Gastrocnemius medialis (tissue), 4 donors: ENCODE measurements at places on chromosomes 1 and 21. TPM values are rescaled to one million over a fixed set of nuclear protein-coding genes. Genes with fewer than 3 reads are reported as not detected.

Gene PLEKHN1
- not detected for total RNA-seq

Gene FAAH
- 6.4 TPM for total RNA-seq

Gene FAM167B
- total RNA-seq: 2.3 TPM

Gene AMY1A
- total RNA-seq: not detected

Gene FCAMR
- total RNA-seq: not detected

Gene GNG4
- not detected for total RNA-seq

Gene RBP7
- total RNA-seq: 14.2 TPM

Gene MAEL
- not detected for total RNA-seq

DNA sequence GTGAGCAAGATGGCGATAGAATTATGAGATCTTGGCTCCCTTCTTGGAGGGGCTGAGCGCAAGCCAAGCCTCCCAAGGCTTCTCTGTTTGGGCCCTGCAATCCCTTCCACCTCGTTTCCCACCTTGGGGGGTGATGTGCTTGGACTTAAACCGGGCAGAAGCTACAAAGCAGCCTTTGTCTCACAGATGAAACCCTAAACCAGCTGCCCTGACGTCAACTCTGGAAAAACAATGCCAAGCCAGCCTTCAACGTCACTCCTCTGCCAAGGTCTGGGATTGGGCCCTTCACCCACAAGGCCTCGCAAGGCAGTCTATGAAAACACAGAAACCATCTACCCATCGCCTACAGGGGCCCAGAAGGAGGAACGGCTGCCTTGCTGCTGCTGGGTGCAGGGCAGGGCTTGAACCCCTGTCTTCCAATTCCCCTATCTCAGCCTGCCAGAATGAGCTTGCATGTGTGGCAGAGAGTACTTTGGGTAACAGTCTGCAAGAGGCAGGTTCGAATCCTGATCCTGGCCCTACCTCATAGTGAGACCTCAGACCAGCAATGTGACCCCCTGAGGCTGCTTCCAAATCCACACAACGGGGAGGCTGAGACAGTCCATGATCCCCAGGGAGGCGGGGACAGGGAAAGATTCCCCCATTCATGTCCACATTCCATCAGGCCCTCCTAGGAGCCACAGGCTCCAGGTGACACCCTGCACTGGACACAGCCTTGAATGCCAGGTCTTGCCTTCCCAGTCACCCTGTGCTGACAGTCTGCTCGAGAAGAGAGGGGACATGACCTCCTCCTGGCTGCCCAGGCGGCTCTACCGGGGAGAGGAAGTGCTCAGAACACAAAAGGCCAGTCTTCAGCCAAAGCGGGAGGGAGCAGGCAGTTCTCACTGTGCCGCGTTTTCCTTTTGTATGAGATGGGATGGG lies 15.0 kb downstream of the IFFO2 start:
- H3K36me3 ChIP-seq: no peaks in the 10 kb centered on the region
- no peak overlapping the region for H3K4me3 ChIP-seq
- peaks cover 39% of the 10 kb centered on the region for H3K4me1 ChIP-seq
- no peak for DNase-seq
- H3K27me3 ChIP-seq: no peaks in the 10 kb centered on the region
- peak overlapping the region; percentile 44 for H3K27ac ChIP-seq

GRCh38 chr1:161038523-161039153 lies at the start of gene TSTD1:
Gene TSTD1 (minus strand): TSS chr1:161038964. CDS start chr1:161038889, 75 bp downstream.
- no peaks in the 10 kb centered on the region for H3K36me3 ChIP-seq
- no peaks in the 10 kb centered on the region for H3K27me3 ChIP-seq
- DNase-seq: peak; percentile 47
- no peak within 1 kb of the TSS for H3K27ac ChIP-seq
- peaks cover 5% of the 10 kb centered on the region for H3K4me1 ChIP-seq

- no peak for DNase-seq
- peaks cover 21% of the 10 kb centered on the region for H3K4me1 ChIP-seq
- H3K4me3 ChIP-seq: no peak overlapping the region
- no peaks in the 10 kb centered on the region for H3K36me3 ChIP-seq
These were observed 1.1 kb upstream of the ATP8B2 start for GRCh38 chr1:154324241-154324640.

GRCh38 chr1:19178734-19179398 lies 31.2 kb downstream of the UBR4 start:
- H3K27ac ChIP-seq: no peak overlapping the region
- H3K36me3 ChIP-seq: peaks cover 10% of the 10 kb centered on the region
- H3K4me3 ChIP-seq: no peak overlapping the region
- H3K4me1 ChIP-seq: no peaks in the 10 kb centered on the region
- no peak for DNase-seq

DNA sequence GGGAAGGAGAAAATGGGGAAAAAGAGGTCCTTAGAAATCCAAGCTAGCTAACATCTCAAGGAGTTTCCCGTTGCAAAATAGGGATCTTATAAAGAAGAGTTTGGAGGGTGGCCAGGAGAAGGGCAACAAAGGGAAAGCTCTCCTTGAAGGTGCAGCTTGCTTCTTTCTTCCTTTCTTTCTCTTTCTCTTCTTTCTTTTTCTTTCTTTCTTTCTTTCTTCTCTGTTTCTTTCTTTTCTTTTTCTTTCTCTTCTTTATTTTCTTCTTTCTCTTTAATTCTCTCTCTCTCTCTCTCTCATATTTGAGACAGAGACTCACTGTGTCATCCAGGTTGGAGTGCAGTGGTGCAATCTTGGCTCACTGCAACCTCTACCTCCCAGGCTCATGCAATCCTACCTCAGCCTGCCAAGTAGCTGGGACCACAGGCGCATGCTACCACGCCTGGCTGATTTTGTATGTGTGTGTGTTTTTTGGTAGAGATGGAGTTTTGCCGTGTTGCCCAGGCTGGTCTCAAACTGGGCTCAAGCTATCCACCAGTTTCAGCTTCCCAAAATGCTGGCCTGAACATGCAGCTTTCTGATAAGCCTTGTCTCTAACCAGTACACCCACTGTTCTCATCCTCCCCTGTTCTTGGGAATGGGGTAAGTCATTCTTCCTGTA lies 44.4 kb downstream of the RNF11 start:
- no peak overlapping the region for H3K4me3 ChIP-seq
- H3K36me3 ChIP-seq: no peaks in the 10 kb centered on the region
- H3K27me3 ChIP-seq: no peaks in the 10 kb centered on the region
- H3K27ac ChIP-seq: no peak overlapping the region
- no peaks in the 10 kb centered on the region for H3K4me1 ChIP-seq

DNA sequence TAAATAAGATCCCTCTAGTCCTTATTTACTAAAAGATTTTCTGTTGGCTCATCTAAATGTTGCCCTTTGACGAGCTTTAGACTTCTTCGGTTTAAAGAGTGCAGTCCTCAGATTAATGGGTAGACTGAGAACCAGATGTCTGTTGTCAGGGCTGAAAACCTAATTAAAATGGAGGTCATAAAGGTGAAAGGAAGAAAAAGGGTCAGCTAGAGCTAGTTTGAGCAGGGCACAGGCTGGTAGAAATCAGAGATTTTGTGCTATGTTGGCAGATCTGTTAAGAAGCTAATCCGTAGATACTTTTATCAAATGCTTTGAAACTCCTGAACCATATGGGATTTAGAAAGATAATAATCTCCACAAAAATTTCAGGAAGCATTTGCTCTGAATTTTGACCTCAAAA lies 959.0 kb downstream of the PLA2G4A start:
- no peak overlapping the region for H3K27ac ChIP-seq
- no peak overlapping the region for H3K4me3 ChIP-seq
- no peaks in the 10 kb centered on the region for H3K4me1 ChIP-seq
- no peak for DNase-seq
- no peaks in the 10 kb centered on the region for H3K27me3 ChIP-seq
- no peaks in the 10 kb centered on the region for H3K36me3 ChIP-seq

DNA sequence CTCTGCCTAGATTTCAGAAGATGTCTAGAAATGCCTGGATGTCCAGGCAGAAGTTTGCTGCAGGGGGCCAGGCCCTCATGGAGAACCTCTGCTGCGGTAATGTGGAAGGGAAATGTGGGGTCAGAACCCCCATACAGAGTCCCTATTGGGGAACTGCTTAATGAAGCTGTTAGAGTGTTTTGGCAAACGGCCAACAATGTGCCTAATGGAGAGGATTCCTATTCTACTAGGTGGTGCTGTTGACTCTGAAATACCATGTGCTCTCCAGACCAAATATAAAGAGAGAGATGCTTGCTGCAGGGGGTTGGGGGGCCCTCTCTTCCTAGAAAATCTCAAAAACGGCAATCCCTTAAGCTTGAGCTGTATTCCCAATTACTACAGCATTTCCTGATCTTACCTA lies 57.1 kb upstream of the DR1 start:
- no peak overlapping the region for H3K4me3 ChIP-seq
- no peaks in the 10 kb centered on the region for H3K36me3 ChIP-seq

DNA sequence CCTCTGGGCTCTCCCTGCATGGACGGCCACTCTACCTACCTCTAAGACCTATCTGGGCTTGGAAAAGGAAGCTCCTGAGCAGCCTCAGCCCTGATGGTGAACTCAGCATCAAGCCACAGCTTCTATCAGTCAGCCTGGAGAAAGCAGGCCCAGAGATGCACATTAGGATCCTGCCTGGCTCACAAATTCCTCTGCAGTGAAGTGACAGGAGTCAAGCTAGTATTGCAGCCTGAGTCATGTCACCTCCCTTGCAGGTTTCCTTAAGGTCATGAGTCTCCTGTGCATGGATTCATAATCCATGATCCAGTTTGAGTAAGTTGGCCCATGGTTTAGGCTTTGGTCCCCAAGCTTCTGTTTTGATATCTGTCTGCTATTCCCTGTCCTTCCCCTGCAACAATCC lies 37.9 kb upstream of the DUSP10 start:
- DNase-seq: no peak
- no peaks in the 10 kb centered on the region for H3K27me3 ChIP-seq
- H3K27ac ChIP-seq: no peak overlapping the region

- H3K27me3 ChIP-seq: no peaks in the 10 kb centered on the region
- H3K36me3 ChIP-seq: no peaks in the 10 kb centered on the region
- peaks cover 2% of the 10 kb centered on the region for H3K4me1 ChIP-seq
- no peak overlapping the region for H3K4me3 ChIP-seq
- no peak for DNase-seq
These were observed 80.7 kb upstream of the COG2 start for GRCh38 chr1:230561570-230561969.

GRCh38 chr1:116556289-116557006 lies 14.4 kb downstream of the CD58 start:
- peaks cover 11% of the 10 kb centered on the region for H3K4me1 ChIP-seq
- H3K27ac ChIP-seq: no peak overlapping the region
- no peak overlapping the region for H3K4me3 ChIP-seq
- DNase-seq: no peak
- no peaks in the 10 kb centered on the region for H3K36me3 ChIP-seq

- no peaks in the 10 kb centered on the region for H3K36me3 ChIP-seq
- H3K27me3 ChIP-seq: no peaks in the 10 kb centered on the region
- peaks cover 13% of the 10 kb centered on the region for H3K4me1 ChIP-seq
- H3K27ac ChIP-seq: peak overlapping the region; percentile 84
These were observed 112.4 kb upstream of the ZNF648 start for GRCh38 chr1:182173808-182174512.

DNA sequence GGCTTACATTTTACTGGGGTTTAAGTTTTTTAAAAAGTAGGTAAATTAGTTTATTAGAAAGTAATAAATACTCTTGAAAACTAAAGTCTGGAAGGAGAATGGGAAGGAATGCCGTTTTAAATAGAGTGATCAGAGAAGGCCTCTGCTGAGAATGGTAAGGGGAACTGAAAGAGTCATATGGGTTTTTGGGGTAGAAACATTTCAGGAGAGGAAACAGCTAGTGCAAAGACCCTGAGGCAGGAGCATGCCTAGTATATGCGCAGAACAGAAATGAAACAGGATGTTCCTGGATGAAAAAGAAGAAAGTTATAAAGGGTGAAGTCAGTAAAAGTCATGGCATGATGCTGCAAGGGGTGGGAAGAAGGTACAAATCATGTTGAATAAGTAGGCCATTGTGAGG lies 38.9 kb downstream of the ZC3H11B start:
- H3K27ac ChIP-seq: no peak overlapping the region
- no peaks in the 10 kb centered on the region for H3K36me3 ChIP-seq
- no peak for DNase-seq
- H3K4me3 ChIP-seq: no peak overlapping the region

DNA sequence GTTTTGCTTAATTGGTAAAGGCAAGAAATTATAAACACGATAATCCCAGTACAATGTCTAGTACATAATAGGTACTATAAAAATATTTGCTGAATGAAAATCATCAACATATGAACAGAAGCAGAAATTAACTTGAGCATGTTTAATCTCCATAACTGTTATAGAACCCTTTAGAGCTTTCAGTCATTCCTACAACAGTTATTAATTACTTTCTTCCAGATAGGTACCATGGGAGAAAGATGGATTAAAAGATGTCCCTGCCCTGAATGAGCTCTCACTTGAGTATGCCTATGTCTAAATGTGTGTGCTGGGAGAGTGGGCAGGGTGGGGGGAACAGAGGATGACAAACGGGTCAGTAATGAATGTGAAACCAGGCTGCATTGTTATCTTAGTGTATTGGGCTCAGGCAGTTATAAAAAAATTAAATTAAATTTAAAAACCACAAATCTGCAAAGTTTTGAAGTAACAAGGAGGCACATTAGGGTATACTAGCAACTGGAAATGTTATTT lies 2.4 kb downstream of the EPS15 start:
- no peak for DNase-seq
- H3K27ac ChIP-seq: peak overlapping the region; percentile 97
- peak overlapping the region; percentile 77 for H3K4me3 ChIP-seq
- H3K36me3 ChIP-seq: no peaks in the 10 kb centered on the region
- no peaks in the 10 kb centered on the region for H3K27me3 ChIP-seq
- H3K4me1 ChIP-seq: peaks cover 60% of the 10 kb centered on the region

GRCh38 chr1:151822404-151822803 lies 9.2 kb downstream of the RORC start:
- H3K4me3 ChIP-seq: no peak overlapping the region
- H3K36me3 ChIP-seq: no peaks in the 10 kb centered on the region
- no peak for DNase-seq
- peak overlapping the region; percentile 99 for H3K27ac ChIP-seq
- H3K4me1 ChIP-seq: peaks cover 61% of the 10 kb centered on the region
- no peaks in the 10 kb centered on the region for H3K27me3 ChIP-seq

DNA sequence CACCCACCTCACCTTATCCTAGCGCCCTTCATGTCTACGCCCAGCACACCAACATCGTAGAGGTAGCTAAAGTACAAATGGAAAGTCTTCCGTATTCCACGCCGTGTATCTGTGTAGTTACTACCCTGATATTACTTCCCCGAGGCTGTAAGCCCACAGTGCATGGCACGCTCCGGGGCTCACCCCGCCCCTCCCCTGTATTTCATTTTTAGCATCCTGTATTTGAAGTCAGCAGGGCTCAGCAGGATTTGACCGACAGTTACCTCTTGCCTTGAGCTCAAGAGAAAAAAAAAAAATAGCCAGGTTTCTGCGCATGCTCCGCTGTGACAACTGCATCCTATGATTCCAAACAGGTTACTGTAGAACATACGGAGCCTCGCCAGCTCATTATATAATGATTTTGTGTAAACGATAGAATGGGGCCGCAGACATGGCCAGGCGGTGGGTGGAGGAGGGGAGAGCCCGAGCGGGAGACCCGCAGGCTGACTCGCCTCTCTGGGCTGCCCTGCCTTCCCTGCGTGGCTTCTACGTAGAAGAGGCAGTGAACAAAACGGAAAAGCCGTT lies 1.3 kb downstream of the ABCG1 start:
- H3K36me3 ChIP-seq: no peaks in the 10 kb centered on the region
- H3K27me3 ChIP-seq: no peaks in the 10 kb centered on the region
